ENCODE measurements at places on chromosomes 13 and 19. TPM values are rescaled to one million over a fixed set of nuclear protein-coding genes. Genes with fewer than 3 reads are reported as not detected.

GRCh38 chr19:15296353-15296752 lies 36.0 kb downstream of the BRD4 start:
- no peak for DNase-seq

GRCh38 chr13:48112896-48113755 lies 18.2 kb upstream of the MED4 start:
- DNase-seq = no peak

DNA sequence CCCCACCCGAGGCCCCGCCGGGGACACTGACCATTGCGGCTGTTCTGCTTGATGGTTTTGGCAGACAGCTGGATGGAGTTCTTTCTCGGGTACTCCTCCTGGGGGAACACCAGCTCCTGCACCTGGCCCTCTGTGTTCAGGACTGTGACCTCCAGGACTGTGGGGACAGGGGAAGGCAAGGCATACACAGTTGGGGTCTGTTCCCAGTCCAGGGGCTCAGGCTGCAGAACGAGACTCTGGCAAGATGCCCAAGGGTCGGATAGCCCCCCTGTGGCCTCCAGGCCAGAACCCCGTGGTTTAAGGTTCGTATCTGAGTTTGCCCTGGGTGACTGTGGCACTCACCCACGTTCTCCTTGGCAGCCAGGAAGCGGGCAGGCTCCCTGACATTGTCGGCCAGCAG lies 22.7 kb upstream of the ASF1B start:
- no peak for DNase-seq

DNA sequence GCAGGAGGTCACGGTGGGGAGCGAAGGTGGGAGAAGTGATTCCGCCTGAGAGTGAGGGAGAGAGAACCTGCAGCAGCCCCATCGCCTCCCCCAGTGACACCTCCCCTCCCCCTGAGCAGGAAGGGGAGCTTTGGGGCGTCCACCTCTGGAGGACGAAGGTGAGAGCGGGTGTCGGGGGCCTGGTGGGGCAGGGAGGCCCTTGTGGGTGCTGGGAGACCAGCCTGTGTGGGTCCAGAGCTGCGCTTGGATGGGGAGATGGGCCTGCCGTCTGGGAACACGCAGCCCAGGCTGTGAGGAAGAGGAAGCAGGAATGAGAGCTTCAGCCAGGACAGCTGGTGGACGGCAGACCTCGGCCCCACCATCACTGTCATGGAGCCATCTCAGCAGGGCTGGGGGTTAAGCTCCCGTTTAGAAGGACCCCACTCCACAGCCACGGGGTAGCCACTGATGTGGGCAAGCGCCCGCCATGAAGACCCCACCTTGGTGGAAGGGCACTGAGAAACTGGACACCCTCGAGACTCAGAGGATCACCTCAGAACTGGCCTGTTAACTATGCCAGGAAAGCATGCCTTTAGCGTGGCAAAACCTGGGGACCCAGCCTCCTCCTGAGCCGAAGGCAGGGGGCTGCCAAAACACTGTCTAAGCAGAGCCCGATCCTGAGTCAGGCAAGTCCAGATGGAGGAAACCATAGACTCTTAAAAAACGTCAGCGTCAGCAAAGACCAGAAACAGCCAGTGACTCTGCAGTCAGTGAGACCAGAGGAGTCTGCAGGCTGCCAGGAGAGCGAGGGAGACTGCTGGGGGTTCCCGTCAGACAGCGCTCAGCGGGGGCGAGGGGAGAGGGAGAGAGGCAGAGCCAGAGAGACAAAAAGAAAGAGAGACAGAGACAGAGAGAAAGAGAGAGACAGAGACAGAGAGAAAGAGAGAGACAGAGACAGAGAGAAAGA lies 6.4 kb upstream of the PROZ start:
- no peak for DNase-seq

GRCh38 chr13:40585911-40586471 lies 80.5 kb downstream of the FOXO1 start:
- DNase-seq = no peak

Gene ZNF846
- total RNA-seq = 30.6 TPM

DNA sequence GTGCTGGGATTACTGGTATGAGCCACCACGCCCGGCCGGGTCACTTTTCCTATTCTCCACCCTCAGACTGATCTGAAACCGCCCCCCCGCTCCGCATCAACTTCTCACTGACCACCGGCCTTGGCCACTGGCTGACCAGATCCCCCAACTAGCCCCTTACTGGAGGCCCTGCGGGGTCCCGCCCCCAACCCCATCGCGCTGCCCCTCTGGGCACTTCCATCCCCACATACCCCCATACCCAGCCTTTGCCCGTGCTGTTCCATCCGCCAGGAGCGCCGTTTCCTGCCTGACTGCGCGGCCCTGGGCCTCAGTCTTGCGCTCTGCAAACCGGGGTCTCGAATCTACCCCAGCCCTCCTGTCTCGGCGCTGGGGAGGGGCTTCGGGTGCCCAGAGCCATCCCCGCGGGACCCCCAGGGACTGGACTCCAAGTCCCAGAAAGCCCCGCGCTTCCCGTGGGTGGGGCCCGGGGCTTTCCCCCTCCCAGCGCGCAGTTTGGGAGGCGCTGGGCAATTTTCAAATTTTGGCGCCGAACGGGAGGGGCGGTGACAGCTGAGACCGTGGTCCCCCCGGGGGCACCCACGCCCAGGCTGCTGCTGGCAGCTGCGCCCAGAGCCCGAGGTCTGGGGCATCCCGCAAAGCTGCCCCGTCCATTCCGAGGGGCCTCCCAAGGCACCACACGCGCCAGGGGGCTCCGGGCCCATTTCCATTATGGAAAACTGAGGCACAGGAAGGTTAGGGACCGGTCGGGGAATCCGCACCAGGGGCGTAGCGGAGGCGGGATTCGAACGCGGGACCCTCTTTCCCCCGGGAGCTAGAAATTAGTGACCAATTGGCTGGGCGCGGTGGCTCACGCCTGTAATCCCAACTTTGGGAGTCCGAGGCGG lies 5.2 kb upstream of the LMNB2 start:
- DNase-seq = peak; percentile 89

DNA sequence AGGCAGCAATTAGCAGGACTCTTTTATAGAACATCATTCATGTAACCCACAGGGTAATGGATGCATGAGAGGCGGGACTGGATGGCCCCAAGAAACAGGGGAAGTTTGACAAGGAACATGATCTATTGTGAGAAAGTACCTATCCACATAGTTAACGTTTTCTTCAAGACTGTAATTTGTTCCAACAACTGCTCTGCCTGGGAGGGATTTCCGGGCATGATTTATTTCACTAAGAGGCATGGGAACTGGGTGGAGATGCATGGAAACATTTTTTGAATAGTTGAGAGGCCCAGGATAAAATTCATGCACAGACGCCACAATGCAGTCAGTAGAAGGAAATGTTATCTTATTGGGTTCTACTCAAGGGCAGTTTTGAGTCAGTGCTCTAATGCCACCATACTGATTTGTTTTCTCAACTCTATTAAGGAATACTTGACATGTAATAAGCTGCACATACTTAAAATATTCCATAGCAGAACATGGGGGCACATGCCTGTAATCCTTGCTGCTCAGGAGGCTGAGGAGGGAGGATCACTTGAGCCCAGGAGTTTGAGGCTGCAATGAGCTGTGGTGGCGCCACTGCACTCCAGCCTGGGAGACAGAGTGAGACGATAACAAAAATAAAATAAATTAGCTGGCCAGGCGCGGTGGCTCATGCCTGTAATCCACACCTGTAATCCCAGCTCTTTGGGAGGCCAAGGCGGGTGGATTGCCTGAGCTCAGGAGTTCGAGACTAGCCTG lies 9.9 kb upstream of the ATG4D start:
- DNase-seq = no peak

DNA sequence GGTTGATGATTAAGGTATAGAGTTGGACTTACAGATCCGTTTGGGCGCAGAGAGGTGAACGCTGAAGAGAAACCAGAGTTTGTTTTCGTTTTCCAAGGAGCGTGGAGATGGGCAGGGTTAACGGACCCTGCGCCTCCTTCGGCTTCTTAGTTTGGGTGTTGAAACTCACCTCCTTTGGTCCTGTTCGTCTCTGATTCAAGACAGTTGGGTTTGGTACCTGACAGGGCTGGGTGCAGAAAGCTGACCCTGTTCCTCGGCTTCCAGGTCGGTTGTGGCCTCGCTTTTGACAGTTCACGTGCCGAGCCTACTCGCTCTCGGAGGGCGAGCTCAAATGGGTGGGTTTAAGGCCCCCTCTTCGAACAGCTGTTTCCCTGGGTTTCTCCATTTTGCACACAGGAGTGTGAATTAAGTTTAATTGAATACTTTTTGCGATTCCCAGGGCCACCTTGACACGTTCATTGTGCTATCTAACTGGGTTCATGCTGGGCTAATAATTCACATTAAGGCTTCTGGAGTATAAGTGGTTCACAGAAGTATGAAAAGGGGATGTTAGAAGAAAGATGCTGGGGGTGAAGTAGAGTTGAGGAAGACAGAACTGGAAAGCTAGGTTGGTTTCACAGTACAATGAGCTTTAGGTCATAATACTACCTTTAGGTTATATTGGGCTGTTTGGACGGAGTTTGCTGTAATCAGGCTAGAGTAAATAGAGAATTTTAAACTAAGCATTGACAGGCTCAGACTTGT lies 638 bp downstream of the USPL1 start:
- DNase-seq = peak; percentile 17

All from spinal cord (tissue), 10 donors.